NCI-H1417 treated with DMSO at 0.1 percent for 48 hours (cell line): ENCODE measurements at places on chromosomes 7 and 10.

- no peak for DNase-seq
These were observed 50.6 kb downstream of the KIAA1217 start for GRCh38 chr10:24259365-24260130.

DNA sequence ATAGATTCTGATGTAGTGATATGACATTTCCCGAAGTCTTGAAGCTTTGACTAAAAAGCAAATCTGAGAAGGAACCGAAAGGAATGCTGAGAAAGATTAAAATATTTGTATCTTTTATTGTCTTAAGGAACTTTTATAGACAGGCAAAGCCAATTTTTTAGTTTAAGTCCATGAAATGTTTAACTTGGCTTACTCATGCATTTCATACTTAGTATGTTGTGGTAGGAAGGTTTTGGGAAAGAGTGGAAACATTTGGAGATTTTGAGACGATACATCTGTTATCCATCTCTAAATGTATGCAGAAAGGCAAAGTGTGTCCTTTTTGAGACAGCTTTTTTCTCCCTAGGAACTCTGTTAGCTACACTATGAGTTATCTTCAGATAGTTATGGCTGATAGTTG lies 10.1 kb downstream of the TBC1D12 start:
- DNase-seq, result no peak

DNA sequence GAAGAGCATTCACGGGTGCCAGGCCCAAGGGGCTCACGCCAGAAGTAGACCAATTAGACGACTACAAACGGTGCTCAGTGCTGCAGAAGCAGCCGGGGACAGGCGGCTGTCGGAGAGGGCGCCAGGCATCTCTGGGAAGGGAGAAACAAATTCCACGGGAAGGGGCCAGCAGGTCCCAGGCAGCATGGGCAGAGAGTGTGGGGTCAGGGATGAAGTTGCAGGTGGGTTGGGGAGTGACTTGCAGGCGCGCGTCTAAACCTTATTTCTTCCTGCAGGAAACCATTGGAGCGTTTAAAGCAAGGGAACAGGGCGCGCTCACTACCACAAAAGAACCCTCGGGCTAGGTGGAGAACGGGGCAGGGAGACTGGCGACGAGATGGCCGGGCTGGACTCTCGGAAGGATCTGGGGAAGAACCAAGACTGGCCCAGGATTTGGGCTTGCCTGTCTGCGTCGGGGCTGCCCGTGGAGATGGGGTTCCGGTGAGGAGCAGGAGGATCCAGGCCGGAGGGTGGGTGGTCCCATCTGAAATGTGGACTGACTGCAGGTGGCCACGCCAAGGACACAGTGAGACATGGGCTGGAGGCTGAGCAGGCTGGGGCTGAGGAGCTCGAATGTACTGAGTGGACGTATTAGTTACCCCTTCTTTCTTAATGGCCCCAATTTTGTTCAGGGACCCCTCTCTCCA lies 116.3 kb upstream of the DIP2C start:
- DNase-seq, result no peak

- DNase-seq, result peak; percentile 2
These were observed 27.1 kb downstream of the ATXN7L1 start for GRCh38 chr7:105849122-105849855.

DNA sequence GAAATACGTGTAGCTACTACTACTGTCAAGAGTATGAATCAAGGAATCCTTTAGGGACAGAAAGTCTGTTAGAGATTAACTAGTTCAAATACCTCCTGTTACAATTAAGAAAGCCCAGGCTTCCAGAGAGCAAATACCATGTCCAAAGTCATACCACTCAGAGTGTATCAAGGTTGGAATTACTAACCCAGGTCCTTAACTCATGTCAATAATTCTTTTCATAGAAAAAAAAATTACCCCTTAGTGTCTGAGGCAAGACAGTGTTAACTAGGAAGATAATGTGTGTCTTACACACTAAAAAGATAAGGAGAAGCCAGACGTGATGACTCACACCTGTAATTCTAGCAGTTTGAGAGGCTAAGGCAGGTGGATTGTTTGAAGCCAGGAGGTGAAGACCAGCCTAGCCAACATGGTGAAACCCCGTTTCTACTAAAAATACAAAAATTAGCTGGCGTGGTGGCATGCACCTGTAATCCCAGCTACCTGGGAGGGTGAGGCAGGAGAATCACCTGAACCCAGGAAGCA lies 423.4 kb downstream of the SORCS1 start:
- DNase-seq, result no peak

- peak; percentile 16 for DNase-seq
These were observed 32.8 kb upstream of the SFTPD start for GRCh38 chr10:79981450-79982361.

- no peak for DNase-seq
These were observed 98.8 kb downstream of the PRKAG2 start for GRCh38 chr7:151777908-151778670.

- no peak for DNase-seq
These were observed 31.0 kb downstream of the PHYH start for GRCh38 chr10:13268841-13269240.

GRCh38 chr7:131501422-131501821 lies 55.0 kb downstream of the PODXL start:
- DNase-seq, result no peak

DNA sequence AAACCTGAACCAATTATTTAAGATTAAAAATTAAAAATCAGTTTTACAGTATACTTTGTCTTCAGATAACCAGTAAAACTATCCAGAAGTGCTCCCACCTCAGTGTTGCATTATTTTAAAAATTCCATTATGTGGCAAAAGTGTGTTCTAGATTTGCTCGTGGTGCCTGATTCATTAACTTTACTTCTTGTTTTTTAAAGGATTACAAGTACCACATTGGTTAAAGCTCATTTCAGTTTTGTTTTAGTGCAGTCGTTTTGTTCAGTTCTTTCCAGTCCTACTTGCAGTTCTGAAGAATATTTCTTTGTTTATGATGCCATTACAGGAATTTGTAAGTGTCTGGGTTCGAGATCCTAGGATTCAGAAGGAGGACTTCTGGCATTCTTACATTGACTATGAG lies 69.0 kb downstream of the SNX10 start:
- no peak for DNase-seq

GRCh38 chr7:45679516-45679915 lies 105.3 kb downstream of the ADCY1 start:
- DNase-seq, result no peak

- no peak for DNase-seq
These were observed 271.9 kb downstream of the PLXDC2 start for GRCh38 chr10:20088061-20088701.
